ENCODE measurements at places on chromosomes 11 and 22.
A peak's percentile ranks its signal among the peaks of the same experiment; 100 is the strongest.

GRCh38 chr22:23402275-23403151 lies 177.6 kb downstream of the IGLL1 start:
- DNase-seq: peak; percentile 87

DNA sequence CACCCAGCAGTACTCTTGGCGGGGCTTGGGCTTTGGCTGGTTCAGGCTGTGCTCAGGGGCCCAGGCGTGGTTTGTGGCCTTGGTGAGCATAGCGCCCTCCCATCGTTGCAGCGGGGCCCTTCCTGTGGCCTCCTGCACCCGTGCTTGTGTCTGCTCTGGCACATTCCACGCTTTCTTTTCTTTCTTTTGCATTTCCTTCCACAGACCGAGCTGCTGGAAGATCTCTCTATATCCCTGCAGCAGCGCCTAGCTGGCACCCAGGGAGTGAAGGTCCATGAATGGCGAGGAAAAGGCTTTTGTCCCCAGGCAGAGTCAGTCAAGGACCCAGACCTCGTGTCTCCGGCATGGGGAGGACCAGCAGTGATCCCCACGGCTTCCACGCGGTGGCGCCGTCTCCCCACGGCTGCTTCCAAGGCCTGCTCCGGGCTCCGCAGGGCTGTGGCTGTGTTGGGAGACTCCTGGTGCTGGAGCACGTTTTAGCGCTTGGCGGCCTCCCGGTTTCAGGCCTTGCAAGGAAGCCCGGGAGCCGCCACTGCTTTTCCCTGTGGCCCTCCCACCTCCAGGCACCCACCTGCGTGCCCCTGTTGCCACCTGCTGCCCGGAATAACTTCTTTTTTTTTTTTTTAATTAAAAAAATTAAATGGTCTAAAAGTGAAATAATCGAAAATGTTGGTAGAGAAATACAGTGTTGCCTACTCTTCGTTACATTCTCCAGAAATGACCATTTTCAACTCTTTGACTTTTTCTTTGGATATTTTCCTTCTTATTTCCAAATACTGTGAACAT lies 28.5 kb downstream of the GLB1L2 start:
- DNase-seq: peak; percentile 97

GRCh38 chr11:64247729-64248531 lies 1.2 kb upstream of the PPP1R14B start:
- no peak for DNase-seq

DNA sequence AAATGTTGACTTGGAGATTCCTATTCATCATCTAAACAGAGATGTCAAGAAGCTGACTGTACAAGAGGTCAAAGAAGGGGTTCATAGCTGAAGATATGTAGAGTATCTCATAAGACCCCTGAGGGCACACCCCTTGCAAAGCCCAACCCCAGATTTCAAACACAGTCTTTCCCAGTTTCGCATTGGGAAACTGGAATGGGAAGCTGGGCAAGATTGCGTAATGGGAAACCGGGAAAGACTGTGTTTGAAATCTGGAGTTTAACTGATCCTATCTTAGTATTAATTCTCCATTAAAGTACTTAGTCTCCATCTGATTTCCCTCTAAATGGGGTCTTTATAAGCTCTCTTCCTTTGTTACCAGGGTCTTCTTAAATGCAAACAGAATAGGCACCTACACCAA lies 99.5 kb downstream of the FAM76B start:
- no peak for DNase-seq

- DNase-seq: no peak
These were observed 32.1 kb upstream of the ZBTB16 start for GRCh38 chr11:114027391-114027790.

DNA sequence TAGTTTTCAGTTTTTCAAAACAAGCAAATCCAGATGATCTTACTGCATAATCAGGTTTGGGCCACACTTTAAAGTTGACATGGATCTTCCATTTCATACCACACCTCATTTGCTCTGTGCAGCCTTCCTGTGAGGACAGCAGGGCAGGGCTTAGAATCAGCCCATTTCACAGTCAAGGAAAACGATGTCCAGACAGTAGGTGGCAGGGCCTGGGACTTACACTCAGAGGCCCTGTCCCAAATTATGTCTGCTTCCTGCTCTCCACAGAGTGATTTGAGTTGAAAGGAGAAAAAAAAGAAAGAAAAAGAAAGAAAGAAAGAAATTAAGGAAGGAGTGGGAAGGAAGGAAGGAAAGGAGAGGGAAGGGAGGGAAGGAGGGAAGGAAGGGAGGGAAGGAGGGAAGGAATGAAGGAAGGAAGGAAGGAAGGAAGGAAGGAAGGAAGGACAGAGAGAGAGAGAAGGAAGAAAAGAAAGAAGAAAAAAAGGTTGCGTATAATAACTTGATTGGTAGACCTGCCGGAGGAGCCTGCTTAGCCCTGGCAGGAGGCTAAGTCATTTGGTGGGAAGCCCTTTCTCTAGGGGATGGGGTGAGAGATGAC lies 23.6 kb downstream of the TSKU start:
- no peak for DNase-seq

- DNase-seq: no peak
These were observed 29.8 kb downstream of the CHORDC1 start for GRCh38 chr11:90192869-90193582.

DNA sequence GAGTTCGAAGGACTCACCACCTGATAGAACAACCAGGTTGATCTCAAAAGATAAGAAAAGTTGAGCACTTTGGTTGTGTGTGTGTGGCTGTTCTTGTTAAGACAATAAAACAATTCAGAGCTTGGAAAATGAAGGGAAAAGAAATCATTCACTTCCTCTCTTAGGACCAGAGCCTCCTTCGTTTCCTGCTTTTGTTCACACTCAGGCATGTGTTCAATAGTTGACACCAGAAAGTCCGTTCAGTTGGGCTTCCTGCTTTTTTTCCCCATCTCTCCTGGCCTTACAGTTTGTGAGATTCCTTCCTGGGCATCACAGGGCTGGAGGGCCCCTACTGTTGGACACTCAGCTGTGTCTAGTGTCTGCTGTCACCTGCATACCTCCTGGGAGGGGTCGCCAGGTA lies 48.0 kb downstream of the TSPAN18 start:
- DNase-seq: no peak
